ENCODE measurements at places on chromosomes 12 and 14.

DNA sequence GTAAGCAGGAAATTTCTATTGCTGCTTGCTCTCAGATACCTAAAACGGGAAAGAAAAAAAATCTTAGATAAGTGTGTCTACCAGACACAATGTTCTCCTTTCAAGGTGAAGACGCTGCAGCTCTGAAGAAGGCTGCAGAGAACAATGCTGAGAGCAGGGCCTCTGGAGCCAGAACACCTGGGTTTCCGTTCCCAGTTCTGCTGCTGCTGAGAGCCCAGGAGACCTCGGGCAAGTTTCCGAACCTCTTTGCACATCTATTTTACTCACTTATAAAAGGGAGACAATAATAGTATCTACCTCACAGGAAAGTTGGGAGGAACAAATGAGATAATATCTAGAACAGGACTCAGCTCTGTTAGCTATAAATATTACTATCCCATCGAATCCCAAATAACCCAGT, 122.9 kb downstream of the TMTC1 start:
- DNase-seq = no peak

- DNase-seq = no peak
Measured at GRCh38 chr12:89946518-89947135, 238.0 kb upstream of the ATP2B1 start.

GRCh38 chr12:119156401-119157044, 22.2 kb upstream of the HSPB8 start:
- no peak for DNase-seq

DNA sequence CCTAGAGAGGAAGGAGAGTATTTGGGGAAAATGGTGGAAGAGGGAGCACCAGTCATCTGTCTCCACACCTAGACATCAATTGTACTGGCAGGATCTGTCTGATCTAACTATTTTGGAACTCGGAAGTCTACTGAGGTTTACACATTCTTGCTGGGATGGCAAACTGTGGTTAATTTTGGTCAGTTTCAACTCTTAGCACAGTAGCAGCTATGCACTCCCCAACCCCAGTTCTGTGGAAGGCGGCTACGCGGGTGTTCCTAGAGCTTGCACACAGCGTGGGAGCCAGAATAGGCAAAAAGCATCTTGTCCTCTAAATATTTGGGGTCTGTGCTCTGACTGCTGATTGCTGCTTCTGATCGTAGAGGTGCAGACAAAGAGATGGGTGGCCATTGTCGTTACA, 33.8 kb downstream of the TECPR2 start:
- no peak for DNase-seq

Data from LNCaP clone FGC (cell line).